Stimulated activated CD4-positive, alpha-beta T cell treated with anti-CD3 and anti-CD28 coated beads, Interleukin-2, amount 100 ng/mL, for 24 hours (primary cell): ENCODE measurements at places on chromosomes 5 and 9.

GRCh38 chr5:74679966-74680365 lies 5.1 kb upstream of the HEXB start:
- no peak for DNase-seq

GRCh38 chr5:148809781-148810524 lies 16.5 kb upstream of the ADRB2 start:
- no peak for DNase-seq

DNA sequence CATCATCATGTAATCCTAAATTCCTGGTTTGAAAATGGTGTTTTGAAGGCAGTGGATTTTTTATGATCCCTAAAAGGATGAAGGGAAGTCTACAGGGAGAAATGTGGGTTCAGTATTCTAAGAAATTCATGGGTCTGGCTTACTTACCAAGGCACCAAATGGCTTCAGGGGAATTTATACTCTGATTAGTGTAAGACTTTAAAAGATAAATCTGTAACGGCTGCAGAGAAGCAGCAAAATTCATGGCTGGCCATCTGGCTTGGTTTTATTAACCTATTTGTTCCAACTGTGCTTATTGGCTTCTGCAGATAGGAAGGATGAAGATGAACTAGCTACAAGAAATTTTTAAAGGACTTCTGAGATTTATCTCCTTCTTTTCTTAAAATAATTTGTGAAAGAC lies 222.8 kb downstream of the TENT4A start:
- DNase-seq = no peak

DNA sequence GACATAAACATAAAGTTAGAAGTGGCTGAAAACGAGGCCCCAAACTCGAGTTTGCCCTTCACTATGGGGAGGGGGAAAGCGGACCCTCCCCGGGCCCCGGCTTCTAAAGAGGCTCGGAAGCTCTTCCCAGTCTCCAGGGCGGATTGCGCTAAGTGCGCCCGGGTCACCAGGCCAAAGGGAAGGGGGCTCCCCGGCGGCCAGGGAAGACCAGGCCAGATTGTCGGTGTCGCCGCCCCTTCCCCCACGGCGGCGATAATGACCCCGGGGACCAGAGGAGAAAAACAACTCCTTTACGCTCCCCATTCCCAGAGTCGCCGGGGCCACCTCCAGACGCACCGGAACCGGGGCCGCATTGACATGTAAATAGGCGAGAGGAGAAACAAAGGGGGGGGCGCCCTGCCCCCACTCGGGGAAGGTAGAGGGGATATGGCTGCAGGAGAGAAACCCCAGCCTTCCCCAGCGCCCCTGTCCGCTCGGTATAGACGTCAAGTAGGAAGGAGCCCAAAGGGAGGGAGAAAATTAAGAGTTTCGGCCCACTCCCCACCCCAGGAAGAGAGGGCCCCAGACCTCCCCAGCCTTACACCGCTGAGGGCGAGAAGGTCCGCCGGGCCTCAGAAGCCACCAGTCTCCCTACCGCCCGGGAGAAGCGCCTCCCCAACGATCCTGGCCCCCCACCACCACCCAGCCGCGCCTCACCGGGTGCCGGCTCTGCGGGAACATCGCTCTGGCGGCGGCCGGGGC lies 1.7 kb downstream of the TLE1 start:
- DNase-seq = no peak

GRCh38 chr9:13158986-13159385 lies 120.5 kb downstream of the MPDZ start:
- no peak for DNase-seq

DNA sequence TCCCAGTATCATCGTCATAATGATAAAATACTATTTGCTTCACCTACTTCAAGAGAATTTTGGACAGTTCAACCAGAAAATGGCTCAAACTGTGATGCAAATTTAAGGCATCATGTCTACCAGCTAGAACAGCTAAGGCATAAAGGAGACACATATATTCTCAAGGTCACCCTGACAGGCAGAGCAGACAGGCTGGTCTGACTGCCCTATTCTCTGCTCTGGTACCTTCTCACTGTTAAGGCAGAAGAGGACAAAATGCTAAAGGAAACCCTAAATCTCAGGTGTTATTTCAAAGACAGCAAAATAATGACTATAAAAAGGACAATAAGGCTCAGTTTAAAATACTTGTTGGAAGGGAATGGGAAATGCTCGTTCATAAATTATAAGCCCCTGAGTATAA lies 87.2 kb downstream of the MRPS27 start:
- no peak for DNase-seq

DNA sequence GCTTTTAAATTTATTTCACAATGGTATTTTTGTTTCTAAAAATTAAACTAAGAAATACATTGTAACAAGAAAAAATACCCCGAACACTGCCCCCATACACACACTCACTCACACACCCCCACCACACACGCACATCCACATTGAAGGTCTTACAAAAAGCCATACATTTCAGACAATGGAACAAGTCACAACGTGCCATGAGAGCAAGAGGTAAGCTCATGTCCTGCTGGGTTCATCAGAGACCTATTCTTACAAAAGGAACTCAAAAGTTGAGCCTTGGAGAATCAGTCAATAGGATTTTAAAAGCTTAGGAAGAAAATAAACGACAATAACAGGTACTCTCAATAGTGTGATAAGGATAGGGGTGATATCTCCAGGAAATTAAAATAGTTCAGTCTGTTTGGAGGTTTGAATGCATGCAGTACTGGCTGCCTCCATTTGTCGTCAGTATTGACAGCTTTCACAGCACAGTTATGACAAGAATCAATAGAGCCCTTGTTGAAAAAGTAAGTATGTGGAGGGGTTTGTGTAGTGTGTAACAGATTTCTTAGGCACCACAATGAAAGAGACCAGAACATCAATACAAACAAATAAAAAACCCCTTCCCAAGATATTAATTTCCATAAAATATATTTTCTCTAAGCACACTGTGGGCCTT lies 1826.2 kb upstream of the CDH6 start:
- no peak for DNase-seq

- DNase-seq = no peak
Measured at GRCh38 chr9:88949425-88949824, 41.8 kb upstream of the S1PR3 start.

DNA sequence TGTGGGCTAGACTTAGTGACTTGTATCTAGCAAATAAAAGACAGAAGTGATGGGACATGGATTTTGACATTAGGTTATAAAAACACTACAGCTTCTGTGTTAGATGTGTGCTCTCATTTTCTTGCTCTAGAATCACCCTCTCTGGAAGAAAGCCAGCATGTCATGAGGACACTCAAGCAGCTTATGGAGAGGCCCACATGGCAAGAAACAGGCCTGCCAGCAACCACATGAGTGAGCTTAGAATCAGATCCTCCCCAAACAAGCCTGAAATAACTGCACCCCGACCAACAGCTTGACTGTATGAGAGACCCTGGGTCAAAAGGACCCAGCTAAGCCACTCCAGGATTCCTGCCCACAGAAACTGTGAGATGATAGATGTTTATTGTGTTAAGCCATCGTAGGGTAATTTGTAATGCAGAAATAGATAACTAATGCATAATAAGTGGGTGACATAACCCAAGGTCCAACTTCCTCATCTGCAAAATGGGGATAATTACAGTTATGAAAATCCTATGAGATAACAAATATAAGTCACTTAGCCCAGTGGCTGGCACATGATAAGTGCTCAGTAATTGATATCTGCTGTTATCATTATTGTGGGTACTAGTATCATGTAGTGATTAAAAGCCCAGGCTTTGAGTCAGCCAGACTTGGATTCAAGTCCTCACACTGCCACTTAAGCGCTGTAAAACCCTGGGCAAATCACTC lies 86.5 kb downstream of the KLHL3 start:
- no peak for DNase-seq

- DNase-seq = no peak
Measured at GRCh38 chr9:110112792-110113191, 95.2 kb downstream of the C9orf152 start.

DNA sequence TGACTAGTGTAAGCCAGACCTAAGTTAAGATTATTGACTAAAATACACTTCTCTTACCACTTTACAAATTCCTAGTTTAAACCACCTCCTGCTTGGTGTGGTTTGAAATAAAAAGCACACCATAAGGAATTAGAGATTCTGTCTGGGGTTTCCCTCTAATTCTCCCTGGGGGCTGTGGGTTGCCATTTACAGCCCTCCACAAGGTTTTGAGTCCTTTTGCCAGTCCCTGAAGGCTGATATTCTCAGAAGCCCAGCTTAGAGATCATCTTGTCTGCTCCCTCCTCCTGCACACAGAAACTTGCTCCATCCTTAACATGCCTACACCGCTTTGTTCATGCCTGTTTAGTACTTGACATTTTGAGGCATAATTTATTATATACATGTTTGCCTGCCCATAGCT lies 7.2 kb upstream of the LMNB1 start:
- no peak for DNase-seq

DNA sequence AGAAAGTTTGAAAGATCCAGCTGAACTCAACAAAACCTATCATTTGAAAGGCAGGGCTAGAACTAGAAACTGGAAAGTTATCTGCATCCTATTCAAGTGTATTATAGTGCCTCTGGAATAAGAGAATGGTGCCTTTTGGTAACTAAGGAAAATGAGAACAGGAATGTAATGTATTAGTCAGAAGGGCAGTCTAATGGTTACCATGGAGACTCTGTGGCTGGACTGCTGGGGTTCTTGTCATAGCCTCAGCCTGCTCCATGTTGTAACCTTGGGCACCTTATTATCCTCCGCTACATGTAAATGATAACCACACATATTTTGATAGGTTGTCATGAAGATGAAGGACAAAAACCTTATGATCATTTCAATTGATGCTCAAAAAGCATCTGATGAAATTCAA lies 24.6 kb upstream of the IFNB1 start:
- DNase-seq = no peak

DNA sequence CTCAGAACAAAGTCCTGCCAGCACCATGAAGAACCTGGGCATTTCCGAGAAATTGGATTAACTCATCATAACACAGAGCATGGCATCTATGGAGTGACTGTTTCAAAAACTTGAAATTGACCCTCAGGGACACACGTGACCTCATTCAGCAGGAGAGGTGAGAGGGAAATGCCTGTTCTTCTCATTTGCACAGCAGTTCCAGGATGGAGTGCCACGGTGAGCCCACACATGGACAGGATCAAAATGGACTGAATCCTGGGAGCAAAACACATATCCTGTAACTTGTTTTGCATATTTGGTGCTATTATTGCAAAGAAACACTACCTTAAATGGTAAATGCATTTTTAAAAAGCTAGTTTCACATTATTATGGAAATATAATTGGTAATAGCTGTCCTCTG lies 256.1 kb upstream of the IRX2 start:
- no peak for DNase-seq

GRCh38 chr9:20526500-20527319 lies 95.6 kb downstream of the MLLT3 start:
- no peak for DNase-seq

GRCh38 chr9:129624168-129624759 lies 1.7 kb upstream of the NTMT1 start:
- DNase-seq = peak; percentile 84

DNA sequence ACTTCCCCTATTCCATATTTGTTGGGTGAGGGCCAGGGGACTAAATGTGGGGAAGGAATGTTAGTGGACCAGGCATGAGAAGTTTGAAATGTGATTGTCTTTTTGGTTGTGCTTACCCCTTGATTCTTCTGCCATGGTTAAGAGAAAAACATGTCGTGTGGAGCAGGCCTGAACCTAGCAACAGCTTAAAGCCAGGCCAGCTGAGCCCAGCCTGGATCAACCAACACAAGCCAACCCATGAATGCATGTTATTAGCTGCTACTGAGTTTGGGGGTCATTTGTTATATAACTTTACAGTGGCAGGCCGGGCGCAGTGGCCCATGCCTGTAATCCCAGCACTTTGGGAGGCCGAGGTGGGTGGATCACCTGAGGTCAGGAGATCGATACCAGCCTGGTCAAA lies 52.4 kb upstream of the TRIO start:
- no peak for DNase-seq

GRCh38 chr9:18056993-18057369 lies 417.0 kb upstream of the ADAMTSL1 start:
- no peak for DNase-seq

DNA sequence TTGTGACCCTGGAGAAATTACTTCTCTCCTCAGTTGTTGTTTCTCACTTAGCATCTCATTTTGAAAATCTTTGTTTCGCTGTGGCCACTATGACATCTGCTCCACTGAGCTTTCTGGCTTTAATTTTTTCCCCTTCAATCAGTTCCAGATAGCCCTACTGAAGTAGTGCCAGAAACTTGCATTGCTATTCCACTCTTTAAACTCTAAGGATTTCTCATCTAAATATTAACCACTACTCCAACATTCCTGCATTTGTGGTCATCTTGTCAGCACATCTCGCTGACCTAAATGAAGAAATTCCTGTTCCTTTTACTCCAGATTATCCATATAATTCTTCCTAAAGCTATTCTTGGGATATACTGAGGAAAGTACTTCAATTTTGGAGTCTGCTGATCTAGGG lies 15.3 kb upstream of the NOL6 start:
- DNase-seq = no peak

GRCh38 chr5:173926359-173926758 lies 38.2 kb downstream of the CPEB4 start:
- DNase-seq = no peak

GRCh38 chr5:33781286-33781685 lies 110.5 kb downstream of the ADAMTS12 start:
- no peak for DNase-seq
